ENCODE measurements at places on chromosomes 1 and 21. TPM values are rescaled to one million over a fixed set of nuclear protein-coding genes. Genes with fewer than 3 reads are reported as not detected.

DNA sequence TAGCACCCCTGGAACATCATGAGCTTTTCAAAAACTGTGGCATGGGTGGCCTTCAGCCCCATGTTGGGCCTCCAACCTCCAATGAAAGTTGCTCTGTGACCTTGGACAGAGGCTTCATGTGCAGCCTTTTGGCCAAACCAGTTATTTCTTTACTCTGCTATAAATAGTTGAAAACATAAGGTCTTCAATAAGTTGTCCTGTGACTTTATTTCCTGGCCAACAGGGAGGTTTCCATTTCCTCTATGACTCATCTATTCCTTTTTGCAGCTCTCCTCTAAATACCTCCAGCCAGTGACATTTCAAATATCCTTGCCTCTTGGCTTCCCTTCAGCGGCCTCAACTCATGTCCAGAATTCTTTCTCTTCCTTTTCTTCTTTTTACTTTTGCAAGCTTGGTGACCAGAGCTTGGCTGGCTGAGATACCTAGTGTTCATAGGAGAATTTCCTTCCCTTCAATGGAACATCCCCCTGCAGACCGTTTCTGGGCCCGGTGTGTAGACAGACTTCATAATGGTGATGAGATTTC lies 22.7 kb upstream of the TRIM67 start:
- no peak for DNase-seq

DNA sequence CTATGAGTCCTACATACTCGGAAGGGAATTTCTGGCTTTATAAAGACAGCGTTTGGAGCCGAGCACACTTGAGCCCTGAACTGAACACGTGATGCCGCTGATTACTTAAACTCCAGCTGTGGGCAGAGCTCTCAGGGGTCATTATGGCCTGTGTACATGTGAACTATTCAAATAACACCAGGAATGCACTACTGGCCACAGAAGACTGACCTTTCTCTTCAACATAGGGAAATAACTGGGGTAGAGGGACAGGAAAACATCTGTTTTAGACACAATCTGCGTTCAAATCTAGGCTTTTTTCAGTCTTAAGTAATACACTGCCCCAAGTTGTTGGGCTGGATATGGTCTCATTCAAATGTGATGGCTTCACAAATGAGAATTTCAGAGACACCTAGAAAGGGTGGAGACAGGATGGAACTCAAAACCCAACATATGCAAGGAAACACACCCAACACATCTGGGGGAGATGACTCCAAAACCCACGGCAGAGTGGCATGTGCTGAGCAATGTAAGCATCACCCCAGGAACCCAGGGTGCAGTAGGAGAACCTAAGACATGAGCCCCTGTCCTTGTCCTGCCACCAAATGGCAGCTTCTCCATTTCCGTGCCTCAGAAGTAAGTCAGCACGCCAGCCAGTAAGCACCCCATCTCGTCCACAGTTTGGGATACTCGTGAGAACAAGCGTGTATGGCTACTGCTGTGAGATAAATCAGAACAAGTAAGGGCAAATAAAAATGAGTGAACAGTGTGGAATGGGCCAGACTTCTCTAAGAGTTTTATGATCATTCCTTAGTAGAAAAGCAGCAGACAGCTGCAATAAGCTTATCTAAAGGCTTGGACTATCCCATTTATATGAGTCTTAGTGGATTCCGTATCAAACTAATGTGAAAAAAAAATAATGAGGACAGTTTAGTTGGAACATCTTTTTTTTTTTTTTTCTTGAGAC lies 24.9 kb downstream of the NID1 start:
- no peak for DNase-seq

DNA sequence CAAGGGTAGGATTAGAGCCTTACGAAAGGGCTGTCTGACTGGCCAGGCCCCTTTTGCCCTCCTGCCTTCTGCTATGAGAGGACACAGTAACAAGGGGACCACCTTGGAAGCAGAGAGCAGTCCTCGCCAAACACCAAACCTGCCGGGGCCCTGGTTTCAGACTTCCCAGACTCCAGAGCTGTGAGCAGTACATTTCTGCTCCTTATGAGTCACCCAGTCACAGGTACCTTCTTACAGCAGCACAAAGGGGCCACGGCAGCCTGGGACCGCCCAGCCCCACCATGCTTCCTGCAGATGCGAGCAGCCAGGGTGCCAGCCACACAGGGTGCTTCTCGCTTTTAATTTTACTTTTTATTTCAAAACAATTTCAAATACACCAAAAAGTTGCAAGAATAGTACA lies 17.2 kb upstream of the POFUT2 start:
- no peak for DNase-seq

DNA sequence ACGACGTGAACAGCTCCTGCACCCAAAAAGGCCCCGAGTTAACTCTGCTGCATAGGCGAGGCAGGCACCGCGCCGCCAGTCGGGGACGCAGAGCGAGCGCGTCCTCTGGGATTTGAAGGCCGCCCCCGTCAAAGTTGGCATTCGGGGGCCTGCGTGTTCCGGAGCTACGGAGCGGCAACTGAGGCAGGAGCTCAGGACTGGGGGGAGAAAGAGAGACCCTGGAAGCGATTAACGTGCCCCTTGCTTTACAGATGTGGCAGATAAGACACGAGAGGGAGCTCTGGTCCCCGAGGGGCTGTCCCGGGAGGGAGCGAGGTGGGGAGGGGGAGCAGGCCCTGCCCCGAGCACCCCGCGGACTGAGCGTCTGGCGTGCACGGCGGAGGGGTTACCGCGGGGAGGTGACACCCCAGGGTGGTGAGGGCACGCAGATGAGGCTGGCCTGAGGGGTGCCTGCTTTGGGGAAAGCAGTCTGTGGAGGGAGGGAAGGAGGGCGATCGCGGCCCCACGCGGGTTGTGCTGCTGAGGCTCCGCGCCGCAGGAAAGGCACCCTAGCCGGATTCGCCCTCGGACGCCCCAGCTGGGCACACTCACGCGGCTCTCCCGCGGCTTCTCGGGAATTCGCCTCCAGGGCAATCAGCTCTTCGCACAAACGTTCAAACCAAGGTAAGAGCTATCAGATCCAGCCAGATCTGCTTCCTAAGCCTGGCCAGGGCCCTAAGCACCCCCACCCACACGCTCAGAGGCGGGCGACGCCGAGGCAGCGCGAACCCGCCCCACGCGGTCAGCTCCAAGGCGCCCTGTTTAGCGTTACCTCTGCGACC lies 26.5 kb downstream of the ACTA1 start:
- DNase-seq = no peak

DNA sequence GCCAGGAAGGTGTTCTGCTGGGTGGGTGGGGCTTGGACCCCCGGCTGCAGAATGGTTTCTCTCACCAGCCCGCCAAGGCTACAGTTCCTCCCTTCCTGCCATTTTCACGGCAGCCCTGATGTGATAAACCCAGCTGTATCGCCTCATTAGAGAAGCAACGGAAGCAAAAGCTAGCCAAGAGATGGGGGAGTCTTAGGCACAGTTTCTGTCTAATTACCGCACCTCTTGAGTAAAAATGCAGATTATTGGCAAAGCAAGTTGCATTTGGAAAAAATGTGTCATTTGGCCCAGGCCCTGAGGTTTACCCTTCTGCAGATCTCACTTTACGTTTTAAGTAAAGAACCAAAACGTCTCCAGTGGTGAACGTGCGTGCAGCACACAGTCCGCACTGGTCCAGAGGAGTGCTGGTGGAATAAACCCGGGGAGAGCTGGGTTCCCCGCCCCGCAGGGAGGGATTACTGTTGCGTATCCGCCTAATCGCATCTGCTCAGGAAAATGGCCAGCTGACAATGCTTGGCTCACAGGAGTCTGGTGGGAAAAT lies 109.9 kb downstream of the GALNT2 start:
- DNase-seq = peak; percentile 39

DNA sequence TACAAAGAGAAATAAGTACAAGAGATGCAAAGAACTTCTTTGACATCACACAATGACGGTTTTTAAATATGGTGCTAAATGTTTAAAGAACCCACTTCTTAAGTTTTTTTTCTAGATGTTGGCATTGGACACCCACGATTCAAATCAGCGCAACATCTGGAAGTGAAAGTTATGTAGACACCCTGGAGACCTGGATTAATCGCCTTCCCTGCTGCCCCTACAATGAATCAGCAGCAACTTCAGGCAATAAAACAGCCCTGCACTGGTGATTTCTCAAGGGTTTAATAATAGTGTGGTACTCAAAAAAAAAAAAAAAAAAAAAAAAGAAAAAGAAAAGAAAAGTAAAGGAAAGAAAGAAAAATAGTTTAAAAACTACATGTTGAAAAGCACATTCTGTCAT lies 248.3 kb downstream of the NUF2 start:
- DNase-seq = no peak

Gene CNR2
- 3.4 TPM for total RNA-seq

- DNase-seq = no peak
These were observed 60.0 kb upstream of the C1orf105 start for GRCh38 chr1:172360511-172360910.

GRCh38 chr1:237884237-237884636 lies 6.5 kb downstream of the ZP4 start:
- DNase-seq = no peak

DNA sequence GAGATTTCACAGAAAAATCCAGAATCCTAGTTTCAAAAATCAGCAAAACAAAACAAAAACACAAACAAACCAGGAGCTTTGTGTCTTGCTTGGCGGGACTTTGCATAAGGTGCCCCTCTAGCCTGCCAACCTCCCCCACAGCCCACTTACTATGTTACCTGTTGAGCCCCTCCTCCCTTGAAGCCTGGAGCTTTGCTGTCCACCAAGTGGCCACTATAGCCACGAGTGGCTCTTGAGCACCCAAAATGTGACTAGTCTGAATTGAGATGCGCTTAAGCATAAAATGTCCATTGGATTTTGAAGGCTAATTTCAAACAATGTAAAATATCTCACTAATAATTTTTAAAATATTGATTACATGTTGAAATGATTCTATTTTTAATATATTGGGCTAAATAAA lies 12.2 kb downstream of the TFAP2E start:
- DNase-seq = no peak

GRCh38 chr1:14970115-14970798 lies 183.3 kb upstream of the TMEM51 start:
- peak; percentile 26 for DNase-seq

Gene RAB3B
- 3.3 TPM for total RNA-seq

DNA sequence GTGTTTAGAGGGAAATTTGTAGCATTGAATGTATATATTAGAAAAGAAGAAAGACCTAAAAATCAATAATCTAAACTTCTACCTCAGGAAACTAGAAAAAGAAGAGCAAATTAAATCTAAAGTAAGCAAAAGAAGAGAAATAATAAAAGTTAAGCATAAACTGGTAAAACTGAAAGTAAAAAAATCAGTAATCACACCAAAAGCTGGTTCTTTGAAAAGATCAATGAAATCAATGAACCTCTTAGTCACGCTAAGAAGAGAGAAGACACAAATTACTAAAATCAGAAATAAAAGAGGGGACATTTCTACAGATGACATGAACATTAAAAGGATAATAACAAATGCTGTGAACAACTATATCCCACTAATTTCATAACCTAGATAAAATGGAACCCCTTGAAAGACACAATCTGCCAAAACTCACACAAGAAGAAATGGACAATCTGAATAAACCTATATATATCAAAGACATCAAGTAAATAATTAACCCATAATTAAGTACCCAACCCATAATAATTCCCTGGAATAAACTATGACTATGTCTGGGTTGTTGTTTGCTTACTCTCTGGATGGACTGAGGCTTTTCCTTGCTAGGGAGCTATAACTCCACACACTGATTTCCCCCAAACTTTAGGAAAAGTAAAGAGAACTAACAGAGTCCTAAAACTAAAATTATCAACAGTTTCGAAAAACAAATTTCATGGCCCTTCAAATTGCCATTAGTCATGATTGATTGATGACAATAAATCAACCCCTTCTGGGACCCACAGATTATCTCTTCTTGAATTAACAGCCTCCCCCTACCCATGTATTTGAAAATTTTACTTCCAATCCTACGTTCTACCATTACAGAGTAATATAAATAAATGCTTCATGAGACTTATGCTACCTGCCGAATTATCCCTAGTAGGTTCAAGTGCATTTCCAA lies 2.8 kb upstream of the CDC73 start:
- no peak for DNase-seq

Gene YBX1
- total RNA-seq = 288 TPM

DNA sequence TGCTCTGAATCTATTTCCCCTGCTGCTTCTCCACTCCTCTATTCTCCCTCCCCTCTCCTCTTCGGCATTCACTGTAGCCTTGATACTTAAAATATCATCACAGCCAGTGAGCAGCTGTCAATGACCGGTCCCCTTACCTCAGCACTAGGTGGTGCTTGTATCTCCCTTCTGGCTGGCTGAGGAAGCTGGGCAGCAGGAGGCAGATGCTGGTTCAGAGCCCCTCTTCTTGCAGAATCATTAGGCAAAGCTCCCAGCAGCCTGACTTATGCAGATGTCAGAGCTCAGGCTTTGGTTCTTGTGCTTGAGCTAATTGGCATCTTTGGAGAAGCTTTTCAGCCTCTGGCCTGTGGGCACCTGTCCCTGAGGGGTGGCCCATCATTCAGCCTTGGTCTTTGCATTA lies 31.9 kb upstream of the KCNA2 start:
- no peak for DNase-seq

- DNase-seq = no peak
These were observed 32.3 kb downstream of the BCAS2 start for GRCh38 chr1:114549137-114549536.

DNA sequence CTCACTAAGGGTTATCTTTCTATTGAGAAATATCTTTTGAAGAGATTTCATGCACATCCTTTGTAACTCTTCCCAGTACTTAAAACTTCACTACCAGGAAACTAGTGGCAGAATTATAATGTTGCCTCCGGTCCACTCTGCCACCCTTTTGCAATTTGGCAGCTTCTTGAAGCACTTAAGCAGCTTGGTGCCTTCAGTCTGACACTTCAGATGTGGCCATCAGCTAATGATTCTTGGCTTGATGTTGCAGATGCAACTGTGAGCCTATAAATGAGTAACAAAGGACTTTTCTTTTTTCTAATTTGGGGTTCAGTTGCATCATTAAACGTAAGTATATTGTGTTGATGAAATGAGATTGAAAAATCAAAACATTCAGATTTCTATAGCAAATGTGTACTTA lies 187.5 kb upstream of the C21orf91 start:
- DNase-seq = no peak

Gene SPRR2E
- not detected for total RNA-seq

GRCh38 chr1:228180271-228180958 lies 14.8 kb downstream of the IBA57 start:
- DNase-seq = no peak

- DNase-seq = no peak
These were observed 1.7 kb downstream of the PKNOX1 start for GRCh38 chr21:42975886-42976608.

DNA sequence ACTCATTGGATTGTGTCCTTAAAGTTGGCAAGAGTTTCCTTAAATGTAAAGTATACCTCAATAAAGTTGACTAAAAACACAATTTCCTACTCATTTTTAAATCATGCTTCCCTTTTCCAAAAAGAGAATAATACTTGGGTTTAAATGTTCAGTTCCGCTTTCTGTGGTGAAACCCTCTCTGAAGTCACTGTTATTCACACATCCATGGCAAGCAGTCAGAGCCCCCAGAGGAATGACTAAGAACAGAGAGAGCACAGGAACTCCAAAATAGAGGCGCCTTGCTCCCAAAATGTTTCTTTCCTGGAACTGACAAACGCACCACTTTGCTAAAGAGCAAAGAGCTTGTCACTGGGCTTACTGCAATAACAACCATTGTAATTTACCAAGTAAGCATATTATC lies 142.5 kb downstream of the TIAM1 start:
- peak; percentile 10 for DNase-seq

All from transverse colon (tissue), 4 donors.